ENCODE measurements at places on chromosomes 16 and 17. TPM values are rescaled to one million over a fixed set of nuclear protein-coding genes. Genes with fewer than 3 reads are reported as not detected.

DNA sequence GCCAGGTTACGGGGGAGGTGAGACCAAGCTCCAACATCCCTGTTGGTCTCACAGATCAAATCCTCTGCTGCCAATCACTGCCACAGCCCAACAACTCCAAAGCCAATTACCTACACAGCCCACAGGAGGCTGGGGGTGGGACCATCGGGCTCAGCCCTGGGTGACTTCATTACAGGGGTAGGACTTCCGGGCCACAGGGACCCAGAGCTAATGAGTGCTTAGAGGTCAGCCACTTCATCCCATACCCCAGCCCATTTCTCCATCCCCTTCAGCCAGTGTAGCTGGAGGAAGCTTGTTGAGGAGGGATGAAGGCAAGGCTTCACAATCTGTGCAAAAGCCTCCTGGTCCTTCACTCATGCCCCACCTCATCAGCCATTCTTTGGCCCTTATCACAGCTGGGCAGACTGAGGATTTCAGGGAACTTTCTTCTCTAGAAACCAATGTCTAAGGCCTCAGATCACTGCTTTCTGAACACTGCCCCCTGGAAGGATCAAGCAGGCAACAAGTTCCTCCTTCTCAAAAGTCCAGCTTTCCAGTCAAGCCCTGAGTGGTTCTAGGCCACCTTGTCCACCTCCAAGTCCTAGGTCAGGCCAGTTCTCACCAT lies 5.8 kb downstream of the FOXN1 start:
- no peak overlapping the region for H3K27ac ChIP-seq
- H3K36me3 ChIP-seq: no peaks in the 10 kb centered on the region
- no peaks in the 10 kb centered on the region for H3K27me3 ChIP-seq
- H3K4me1 ChIP-seq: no peaks in the 10 kb centered on the region

GRCh38 chr16:52967744-52968143 lies 85.0 kb downstream of the CHD9NB start:
- no peaks in the 10 kb centered on the region for H3K36me3 ChIP-seq
- H3K4me3 ChIP-seq: no peak overlapping the region
- H3K27me3 ChIP-seq: no peaks in the 10 kb centered on the region
- DNase-seq: no peak

ZC3H7A gene
- 47.8 TPM for total RNA-seq

PRR15L gene
- 1.4 TPM for total RNA-seq
